ENCODE measurements at places on chromosomes 11 and 22. TPM values are rescaled to one million over a fixed set of nuclear protein-coding genes. Genes with fewer than 3 reads are reported as not detected.

GRCh38 chr22:46829117-46829891 lies 66.9 kb downstream of the TBC1D22A start:
- peaks cover 18% of the 10 kb centered on the region for H3K4me1 ChIP-seq
- no peaks in the 10 kb centered on the region for H3K36me3 ChIP-seq
- no peak for DNase-seq
- H3K4me3 ChIP-seq, result no peak overlapping the region

The CHEK2 gene
- total RNA-seq, result 10.1 TPM

GRCh38 chr11:14617241-14618027 lies 26.2 kb upstream of the PDE3B start:
- H3K27me3 ChIP-seq, result no peaks in the 10 kb centered on the region
- no peak overlapping the region for H3K4me3 ChIP-seq
- peaks cover 5% of the 10 kb centered on the region for H3K4me1 ChIP-seq
- H3K36me3 ChIP-seq, result no peaks in the 10 kb centered on the region

- no peaks in the 10 kb centered on the region for H3K4me1 ChIP-seq
- no peak for DNase-seq
- H3K27me3 ChIP-seq, result no peaks in the 10 kb centered on the region
- no peaks in the 10 kb centered on the region for H3K36me3 ChIP-seq
- H3K27ac ChIP-seq, result no peak overlapping the region
These were observed 2.1 kb downstream of the RCE1 start for GRCh38 chr11:66845143-66845875.

The CHEK1 gene
- 4.9 TPM for total RNA-seq

DNA sequence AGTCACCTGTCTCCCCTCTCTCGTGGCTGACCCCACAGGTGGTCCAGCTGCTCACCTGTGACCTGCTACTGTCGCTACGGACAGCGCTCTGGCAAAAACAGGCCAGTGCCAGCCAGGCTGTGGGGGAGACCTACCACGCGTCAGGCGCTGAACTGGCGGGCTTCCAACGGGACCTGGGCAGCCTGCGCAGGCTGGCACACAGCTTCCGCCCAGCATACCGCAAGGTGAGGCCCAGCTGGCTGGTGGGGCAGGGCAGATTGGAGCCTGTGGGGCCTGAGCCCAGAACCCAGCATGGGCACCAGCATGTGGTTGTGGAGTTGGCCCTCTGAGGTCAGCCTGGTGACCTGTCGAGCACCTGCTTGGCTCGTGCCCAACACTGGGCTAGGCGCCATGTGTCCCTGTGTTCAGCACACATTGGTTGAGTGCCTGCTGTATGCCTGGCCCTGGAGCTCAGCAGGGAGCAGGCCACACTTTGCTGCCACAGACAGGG lies 11.9 kb downstream of the SHISA8 start:
- H3K27ac ChIP-seq, result peak overlapping the region; percentile 93
- no peak overlapping the region for H3K4me3 ChIP-seq
- no peaks in the 10 kb centered on the region for H3K4me1 ChIP-seq
- DNase-seq, result no peak
- no peaks in the 10 kb centered on the region for H3K27me3 ChIP-seq

The EMID1 gene
- total RNA-seq, result 9.6 TPM

The OR52A1 gene
- total RNA-seq, result not detected

- H3K27me3 ChIP-seq, result no peaks in the 10 kb centered on the region
- H3K4me3 ChIP-seq, result peak overlapping the region; percentile 28
- H3K36me3 ChIP-seq, result no peaks in the 10 kb centered on the region
- H3K27ac ChIP-seq, result no peak overlapping the region
- H3K4me1 ChIP-seq, result no peaks in the 10 kb centered on the region
- DNase-seq, result no peak
These were observed 753.7 kb downstream of the BRD1 start for GRCh38 chr22:49073873-49074417.

GRCh38 chr11:118921121-118921928 lies 4.4 kb downstream of the BCL9L start:
- no peak overlapping the region for H3K4me3 ChIP-seq
- H3K27ac ChIP-seq, result peak overlapping the region; percentile 96
- no peaks in the 10 kb centered on the region for H3K27me3 ChIP-seq
- peaks cover 71% of the 10 kb centered on the region for H3K4me1 ChIP-seq
- H3K36me3 ChIP-seq, result no peaks in the 10 kb centered on the region

The PRODH gene
- total RNA-seq, result 6.7 TPM

GRCh38 chr11:22426915-22427314 lies 88.7 kb downstream of the SLC17A6 start:
- no peak overlapping the region for H3K4me3 ChIP-seq
- H3K36me3 ChIP-seq, result no peaks in the 10 kb centered on the region

Data from kidney (tissue), 22 donors.